ENCODE measurements at places on chromosomes 3 and 15.

- DNase-seq: no peak
These were observed 456 bp upstream of the TMEM62 start for GRCh38 chr15:43132830-43133429.

- DNase-seq: no peak
These were observed 29.8 kb upstream of the CPB1 start for GRCh38 chr3:148797795-148798194.

DNA sequence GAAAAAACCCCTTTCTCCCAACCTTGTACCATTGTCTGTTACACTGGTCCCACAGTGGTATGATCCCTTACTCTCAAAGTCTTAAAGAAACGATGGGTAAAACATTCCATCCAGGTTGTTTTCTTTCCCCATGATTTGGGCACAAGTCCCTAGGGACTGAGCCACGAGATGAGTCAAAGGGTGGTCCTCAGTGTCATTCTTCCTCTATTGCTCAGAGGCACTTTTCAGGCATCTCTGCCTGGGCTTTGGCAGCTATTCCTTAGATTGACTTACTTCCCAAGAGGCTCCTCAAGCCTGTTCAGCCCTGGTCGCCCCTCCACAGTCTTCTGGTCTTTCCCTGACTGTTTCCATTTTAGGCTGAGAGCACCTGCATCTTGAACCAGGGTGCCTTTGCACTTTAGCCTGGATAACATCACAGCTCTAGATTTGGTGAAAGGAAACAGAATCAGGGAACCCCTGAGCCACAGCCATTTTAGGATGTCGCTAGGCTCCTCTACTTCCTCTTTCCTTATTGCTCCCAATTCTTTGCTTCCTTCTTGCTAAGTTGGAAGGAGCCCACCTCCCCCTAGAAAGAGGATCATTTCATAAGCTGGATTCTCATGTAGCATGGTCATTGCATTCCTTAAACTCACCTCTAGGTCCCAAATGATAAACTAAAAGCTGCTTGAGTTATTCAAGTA, 131.0 kb upstream of the TPRG1 start:
- DNase-seq: no peak

DNA sequence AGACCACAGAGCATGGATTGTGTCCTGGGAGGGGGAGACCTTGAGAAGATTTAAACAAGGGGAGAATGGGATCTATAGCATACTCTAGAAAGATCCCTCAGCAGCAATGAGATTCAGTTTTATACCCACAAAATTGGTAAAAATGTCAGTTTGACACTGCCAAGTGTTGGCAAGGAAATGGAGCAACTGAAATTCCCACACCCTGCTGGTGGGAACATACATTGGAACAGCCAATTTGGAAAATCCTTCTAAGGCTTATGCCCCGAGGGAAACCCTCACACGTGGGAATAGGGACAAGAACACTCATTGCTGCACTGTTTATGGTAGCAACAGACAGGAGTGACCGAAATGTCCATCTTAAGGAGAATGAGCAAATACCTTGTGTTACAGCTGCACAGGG, 5.0 kb upstream of the DNAJB8 start:
- no peak for DNase-seq

DNA sequence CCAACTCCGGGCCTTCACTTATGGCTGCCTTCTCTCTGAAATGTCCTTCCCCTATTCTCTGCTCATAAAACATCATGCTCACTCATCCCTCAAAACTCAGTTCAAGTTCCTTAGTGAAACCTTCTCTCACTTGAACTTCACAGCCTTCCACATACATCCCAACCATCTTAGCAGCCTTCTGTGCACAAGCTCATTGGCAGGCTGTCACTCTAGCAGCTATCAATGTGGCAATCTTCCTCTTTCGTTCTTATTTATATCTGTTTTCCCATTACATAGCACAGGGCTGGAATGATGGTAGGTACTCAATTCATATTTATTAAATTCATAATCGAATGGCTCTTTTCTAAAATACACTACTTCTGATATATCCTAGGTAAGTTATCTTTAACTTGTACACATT, 66.4 kb upstream of the MCTP2 start:
- no peak for DNase-seq

- no peak for DNase-seq
These were observed 157.7 kb upstream of the CADPS start for GRCh38 chr3:63032881-63033280.

GRCh38 chr3:149495581-149496125, 21.2 kb downstream of the TM4SF4 start:
- DNase-seq: no peak

DNA sequence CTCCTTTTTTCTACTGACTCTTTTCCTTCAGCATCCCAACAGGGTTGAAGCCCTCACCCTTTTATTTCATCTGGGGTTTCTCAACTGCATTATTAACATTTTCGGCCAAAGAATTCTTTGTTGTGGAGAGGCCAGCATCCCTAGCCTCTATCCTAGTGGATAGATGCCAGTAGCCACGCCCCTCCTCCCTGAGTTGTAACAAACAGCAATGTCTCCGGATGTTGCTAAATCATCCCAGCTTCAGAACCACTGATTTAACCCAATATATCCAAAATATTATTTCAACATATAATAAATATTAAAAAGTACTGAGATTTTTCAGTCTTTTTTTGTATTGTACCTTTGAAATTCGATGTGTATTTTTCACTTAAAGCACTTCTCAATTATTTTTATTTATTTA, 2.0 kb upstream of the RNF111 start:
- no peak for DNase-seq

GRCh38 chr3:184169896-184170875, 4.5 kb upstream of the AP2M1 start:
- no peak for DNase-seq

DNA sequence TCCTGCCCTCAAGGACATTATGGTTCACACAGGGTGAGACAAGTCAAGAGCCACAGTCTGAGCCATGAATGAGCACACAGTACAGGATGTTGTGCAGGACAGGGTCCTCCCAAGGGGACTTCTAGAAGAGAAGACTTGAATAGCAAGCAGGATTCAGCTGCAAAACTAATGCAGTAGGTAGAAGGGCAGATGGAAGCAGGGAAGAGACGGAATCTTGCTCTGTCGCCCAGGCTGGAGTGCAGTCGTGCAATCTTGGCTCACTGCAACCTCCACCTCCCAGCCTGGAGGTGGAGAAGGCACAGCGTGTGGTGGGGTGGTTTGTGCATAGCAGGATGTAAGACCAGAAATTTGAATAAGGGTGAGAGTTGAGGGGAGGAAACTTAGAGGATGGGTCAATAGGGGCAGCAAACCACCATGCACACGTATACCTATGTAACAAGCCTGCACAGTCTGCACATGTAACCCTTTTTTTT, 8.0 kb downstream of the BCL2L10 start:
- DNase-seq: no peak

- DNase-seq: no peak
These were observed 51.9 kb downstream of the EPHB1 start for GRCh38 chr3:134846911-134847317.

DNA sequence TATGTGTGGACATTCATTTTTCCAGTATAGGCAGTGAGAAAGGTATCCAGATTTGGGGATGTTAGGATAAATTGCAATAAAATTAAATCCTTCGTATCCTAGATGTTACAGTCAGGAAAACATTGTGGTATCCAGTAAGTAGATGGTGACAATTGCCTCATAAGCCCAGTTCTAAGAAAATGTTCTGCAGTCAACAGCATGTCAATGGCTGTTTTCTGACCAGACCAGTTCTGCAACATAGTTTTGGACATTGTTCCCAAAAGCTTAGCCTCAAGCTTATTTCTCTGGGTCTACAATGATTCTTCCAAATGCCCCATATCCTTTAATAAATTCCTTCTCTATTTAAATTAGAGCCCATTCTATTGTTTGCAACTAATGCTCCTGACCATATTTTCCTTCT, 480.7 kb downstream of the FHIT start:
- DNase-seq: no peak

DNA sequence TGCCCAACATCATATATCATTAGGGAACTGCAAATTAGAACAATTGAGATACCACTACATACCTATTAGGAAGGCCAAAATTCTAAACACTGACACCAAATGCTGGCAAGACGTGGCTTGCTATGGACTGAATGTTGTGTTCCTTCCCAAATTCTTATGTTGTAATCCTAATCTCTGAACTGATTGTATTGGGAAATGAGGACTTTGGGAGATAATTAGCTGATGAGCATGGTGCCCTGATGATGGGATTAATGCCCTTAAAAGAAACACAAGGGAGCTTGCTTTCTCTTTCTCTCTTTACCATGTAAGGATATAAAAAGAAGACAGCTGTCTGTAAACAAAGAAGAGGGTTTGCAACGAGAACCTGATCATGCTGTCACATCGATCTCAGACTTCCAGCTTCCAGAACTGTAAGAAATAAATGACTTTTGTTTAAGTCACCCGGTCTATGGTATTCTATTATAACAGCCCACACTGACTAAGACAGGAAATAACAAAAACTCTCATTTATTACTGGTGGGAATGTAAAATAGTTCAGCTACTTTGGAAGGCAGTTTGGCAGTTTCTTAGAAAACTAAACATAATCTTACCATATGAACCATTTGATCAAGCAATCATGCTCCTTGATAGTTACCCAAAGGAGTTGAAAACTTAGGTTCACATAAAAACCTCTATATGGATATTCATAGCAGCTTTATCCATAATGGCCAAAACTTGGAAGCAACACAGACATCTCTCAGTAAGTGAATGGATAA, 458.3 kb upstream of the CBLB start:
- DNase-seq: no peak

DNA sequence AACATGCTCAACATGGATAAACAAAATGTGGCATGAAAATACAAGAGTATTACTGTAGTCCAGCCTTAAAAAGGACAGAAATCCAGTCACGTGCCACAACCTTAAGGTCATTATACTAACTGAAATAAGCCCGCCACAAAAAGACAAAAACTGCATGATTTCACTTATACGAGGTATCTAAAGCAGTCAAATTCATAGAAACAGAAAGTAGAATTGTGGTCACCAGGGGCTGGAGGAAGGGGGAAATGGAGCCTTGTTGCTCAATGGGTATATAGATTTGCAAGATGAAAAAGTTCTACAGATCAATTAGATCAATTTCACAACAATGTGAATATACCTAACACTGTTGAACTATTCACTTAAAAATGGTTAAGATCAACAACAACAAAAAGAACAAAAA, 7.4 kb downstream of the GLB1 start:
- DNase-seq: no peak

DNA sequence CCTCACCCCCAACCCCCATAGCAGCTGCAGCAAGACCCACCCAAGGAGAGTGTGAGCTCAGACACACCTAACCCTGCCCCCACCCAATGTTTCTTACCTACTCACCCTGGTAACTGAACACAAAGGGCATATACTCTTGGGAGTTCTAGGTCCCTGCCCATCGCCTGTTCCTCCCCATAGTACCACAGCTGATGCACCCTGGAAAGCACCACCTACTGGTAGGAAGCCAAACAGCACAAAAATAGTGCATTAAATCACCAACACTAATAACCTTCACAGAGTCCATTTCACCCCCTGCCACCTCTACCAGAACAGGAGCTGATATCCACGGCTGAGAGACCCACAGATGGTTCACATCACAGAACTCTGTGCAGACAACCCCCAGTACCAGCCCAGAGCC, 245.2 kb downstream of the EFHB start:
- DNase-seq: no peak

DNA sequence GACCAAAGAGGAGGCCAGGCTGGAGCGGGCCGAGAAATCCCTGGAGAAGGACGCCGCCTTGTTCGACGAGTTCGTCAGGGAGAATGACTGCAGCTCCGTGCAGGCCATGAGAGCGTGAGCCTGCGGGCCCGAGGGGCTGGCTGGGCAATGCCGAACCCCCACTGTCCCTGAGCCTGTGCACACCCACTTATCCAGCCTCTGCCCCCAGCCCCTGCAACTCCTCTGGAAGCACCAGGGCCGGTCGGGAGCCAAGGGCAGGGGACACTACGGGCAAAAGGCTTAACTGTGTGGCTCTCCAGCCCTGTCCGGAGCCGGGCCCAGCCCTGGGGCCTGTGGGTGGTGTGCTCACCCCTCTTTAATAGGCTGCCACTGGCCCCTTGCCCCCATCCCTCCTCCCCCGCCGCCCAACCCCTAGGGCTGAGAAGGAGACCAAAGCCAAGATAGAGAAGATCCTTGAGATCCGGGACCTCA, 24.0 kb downstream of the CFAP100 start:
- DNase-seq: no peak

DNA sequence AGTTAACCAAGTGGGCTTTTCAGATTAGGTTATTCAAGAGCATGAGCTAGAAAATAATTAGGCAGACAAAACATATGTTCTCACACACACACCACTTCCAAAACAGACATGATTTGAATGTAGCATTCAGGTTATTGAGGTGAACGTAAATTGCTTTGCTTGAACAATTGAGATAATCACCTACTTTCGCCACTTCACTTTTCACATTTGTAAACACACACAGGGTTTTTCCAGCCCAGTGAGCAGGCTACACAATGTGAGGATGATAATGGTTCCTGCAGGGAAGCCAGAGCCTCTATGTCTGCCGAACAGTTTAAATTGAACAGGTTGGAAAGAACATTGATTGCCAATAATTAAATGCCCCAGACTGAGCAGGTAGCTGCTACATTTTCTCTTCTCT, 560.8 kb downstream of the OCA2 start:
- no peak for DNase-seq

DNA sequence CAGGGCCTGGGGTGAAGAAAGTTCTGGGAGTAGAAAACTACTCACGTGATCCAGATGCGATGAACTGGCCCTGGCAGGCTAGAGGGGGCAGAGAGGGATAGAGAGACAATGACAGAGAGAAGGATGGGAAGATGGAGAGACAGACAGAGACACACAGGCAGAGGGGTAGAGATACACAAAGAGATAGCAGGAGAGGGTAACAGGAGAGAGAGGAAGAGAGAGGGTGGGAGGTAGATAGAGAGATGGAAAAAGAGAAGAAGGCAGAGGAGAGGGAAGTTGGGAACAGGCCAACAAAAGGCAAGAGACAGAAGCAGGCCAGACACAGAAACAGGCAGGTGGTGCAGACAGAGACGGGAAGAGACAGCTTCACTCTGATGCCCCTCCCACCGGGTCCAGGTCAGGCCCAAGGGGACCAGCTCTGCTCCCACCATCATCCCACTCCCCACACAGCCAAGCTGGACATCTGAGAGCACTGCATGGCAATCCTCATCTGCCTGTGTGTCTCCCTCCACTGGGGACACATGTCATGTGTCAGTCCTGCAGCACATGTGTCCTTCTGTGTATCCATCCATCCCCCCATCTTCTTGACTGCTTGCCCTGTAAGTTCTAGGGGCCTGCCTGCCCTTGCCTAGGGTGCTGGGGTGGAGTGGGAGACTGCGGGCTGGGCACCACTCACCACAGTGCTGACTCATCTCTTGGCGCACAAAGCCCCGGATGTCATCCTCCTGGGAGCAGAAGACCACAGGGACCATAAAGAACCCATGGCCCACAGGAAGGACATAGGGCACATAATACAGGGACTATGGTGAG, 2.2 kb upstream of the UCN2 start:
- DNase-seq: no peak

GRCh38 chr3:18474202-18474601, 49.1 kb upstream of the SATB1 start:
- no peak for DNase-seq

- no peak for DNase-seq
These were observed 746.6 kb upstream of the CFAP20DC start for GRCh38 chr3:59796456-59796855.

GRCh38 chr15:53059273-53060043, 269.3 kb upstream of the ONECUT1 start:
- no peak for DNase-seq

Measured in GM18507 (cell line).